NCI-H1048 (cell line): ENCODE measurements at places on chromosomes 12 and 14.

DNA sequence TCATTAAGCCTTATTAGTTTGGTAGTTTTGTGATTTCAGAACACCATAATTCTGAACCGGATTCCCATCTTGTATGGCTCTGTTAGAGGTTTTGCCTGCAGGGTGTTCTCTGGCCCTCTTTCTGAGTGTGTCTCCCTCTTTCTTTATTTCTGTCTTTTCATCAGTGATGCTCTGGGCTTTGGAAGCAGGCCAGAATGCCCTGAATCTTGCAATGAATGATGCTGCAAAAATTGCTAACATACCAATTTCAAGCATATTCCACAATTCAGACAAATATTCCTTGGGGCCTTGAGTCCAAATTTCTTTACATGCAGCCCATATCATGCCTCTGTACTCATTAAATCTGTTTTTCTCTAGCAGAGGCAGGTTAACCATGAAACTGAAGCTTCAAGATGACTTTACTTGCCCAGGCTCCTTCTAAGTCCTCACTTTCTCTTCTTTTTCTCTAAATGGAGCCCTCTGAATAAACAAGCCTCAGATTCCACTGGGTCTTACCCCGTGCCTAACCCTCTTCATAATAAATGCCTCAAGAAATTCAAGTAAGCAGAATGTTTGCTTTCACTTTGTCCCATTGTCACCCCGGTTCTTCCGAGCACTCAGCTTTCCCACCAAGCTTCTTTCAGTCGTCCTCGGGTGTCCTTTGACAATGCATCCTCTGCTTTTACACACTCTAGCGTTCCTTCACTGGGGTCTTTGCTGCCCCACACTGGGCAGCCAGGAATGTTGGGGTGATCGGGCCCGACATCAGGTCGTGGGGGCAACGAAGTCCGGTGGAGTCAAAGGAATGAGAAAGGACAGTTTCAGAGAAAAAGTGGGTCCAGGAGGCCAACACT lies 78.8 kb upstream of the SLC38A4 start:
- no peak for DNase-seq

- no peak for DNase-seq
These were observed 10.0 kb upstream of the PKP2 start for GRCh38 chr12:32906399-32907165.

DNA sequence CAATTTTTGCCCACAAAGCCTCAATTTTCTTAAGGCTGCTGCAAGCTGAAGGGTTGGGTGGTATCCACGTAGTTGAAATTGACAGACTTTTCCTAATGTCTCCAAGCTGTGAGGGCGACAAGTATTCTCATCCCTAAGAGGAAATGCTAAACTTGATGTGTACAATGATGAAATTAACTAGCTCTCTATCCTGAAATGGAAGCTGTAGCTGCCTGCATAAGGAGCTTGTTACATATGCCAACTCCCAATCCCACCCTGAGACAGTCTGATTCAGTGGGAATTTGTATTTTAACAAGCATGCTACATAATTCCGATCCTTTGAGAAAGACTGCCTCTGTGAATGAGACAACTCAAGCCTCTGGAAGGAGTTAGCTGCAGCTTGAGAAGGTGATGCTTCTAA lies 45.7 kb upstream of the MDM1 start:
- DNase-seq = no peak

DNA sequence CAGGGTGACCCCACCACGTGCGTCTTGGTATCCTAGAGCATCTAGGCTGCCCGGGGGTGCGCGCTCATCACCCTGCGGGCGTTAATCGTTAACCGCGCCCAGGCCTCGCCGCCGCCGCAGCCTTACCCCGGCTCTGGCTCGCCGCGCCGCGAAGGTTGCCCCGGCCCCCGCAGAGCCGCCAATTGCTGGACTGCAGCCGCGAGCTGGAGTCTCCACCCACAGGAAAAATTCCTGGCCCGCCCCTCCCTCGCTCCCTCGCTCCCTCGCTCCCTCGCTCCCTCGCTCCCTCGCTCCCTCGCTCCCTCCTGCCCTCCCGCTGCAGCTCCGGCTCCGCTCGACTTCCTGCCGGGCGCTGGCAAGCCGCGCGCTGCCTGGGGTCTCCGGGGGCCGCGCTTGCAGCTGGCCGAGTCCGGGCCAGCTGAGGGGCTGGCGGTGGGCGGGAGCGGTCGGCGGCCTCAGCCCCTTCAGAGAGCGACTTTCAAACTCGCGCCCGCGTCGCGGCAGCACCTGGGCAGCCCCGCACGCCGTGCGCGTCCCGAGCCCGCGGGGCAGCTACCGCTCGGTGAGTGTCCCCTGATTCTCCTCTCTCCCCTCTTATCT lies at the start of gene PLEKHG3:
TSS of gene PLEKHG3 (plus strand) at position 282 of the 600 bp plus-strand sequence. CDS start 23,208 bp downstream, outside the sequence.
- peak; percentile 4 for DNase-seq

DNA sequence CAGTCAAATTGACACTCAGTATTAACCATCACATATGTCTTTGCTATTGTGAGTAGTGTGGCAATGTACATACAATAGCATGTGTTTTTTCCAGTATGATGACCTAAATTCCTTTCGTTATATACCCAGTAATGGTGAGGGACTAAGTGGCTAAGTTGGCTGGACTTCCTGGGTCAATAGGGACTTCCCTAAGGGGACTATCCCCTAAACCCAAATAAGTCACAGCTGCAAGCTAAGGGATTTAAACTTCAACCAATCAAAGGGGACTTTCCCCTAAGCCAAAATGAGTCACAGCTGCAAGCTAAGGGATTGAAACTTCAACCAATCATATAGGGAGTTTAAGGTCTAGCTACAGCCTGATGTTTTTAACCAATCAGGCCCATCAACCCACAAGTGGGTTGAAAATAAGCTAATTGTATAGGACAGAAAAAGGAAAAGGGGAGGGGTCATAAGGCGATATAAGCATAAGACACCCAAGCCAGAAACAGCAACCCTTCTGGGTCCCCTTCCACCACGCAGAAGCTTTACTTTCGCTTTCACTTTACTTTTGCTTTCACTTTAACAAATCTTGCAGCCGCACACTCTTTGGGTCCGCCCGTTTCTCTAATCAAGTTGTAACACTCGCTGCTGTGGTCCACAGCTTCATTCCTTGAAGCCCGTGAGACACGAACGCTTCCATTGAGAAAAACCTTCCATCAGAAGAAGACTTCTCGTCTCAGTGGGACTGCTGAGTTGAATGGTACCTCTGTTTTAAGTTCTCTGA lies 404.4 kb downstream of the FLRT2 start:
- no peak for DNase-seq

GRCh38 chr12:45232756-45233372 lies 17.0 kb downstream of the ANO6 start:
- DNase-seq = no peak

DNA sequence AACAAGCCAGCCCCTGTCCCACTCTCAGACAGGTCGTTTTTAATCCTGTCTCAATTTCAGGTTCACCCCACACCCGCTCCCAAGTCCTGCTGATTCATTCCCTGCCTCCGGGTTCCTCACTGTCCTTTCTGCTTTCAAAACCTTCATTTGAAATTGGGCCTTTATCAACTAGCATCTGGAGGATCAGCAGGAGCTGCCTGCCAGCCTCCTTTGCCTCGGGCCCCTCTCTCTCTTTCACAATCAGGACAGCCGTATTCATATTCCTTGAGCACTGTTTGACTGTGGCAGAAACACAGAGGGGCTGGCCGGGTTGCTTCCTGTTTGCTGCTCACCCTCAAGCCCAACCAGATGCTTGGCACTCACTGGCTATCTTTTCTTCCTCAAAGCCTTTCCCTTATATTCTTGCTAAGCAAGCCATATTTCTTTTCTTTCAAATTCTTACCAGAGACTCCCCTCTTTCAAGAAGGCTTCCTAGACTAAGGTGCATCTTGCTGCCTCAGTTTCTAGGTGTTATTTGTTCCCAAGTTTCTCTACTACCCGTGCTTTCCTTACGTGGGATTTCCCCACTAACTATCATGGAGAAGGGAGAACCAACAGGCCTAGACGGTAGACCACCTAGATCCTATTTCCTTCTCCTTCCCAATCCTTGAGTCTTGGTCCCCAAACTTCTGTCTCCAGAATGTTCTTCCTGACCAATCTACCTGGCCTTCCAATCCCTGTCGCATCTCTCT lies 3.0 kb downstream of the GALNT6 start:
- no peak for DNase-seq

- DNase-seq = no peak
These were observed 4.1 kb upstream of the PLEK2 start for GRCh38 chr14:67416085-67416484.

DNA sequence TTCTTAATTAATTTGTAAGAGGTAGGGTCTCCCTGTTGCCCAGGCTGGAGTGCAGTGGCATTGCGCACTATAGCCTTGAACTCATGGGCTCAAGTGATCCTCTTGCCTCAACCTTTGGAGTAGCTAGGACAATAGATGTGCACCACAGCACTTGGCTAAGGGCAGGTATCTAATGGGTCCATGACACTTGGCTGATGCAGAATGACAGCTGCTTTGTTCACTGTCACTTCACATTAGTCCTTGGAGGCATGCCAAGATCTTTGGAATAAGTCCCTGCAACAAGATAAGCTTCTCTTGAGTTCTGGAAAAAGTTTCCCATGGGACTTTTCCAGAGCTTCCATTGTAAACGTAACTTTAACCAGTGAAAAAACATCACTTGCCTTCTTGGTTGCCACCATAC lies 23.4 kb downstream of the COQ6 start:
- no peak for DNase-seq

DNA sequence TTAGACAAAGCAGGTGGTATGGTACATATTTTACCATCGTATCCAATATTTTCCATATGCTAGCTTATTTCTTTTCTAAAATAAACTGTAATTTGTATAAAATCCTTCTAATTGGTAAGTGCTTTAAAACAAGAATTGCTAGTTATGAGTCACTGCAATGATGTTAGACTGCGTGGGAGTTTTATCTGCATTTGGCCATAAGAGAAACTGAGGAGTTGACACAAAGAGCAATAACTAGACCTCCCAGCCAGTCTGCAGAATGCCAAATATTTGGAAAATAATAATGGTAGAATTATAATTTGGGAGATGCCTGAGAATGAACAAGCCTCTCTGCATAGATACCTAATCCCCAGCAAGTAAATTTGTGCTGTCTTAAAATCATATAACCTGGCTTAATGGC lies 61.7 kb upstream of the PTPRR start:
- no peak for DNase-seq

GRCh38 chr12:38586789-38587188 lies 270.2 kb downstream of the ALG10B start:
- no peak for DNase-seq

- DNase-seq = no peak
These were observed 48.5 kb downstream of the BBS10 start for GRCh38 chr12:76299536-76300296.

DNA sequence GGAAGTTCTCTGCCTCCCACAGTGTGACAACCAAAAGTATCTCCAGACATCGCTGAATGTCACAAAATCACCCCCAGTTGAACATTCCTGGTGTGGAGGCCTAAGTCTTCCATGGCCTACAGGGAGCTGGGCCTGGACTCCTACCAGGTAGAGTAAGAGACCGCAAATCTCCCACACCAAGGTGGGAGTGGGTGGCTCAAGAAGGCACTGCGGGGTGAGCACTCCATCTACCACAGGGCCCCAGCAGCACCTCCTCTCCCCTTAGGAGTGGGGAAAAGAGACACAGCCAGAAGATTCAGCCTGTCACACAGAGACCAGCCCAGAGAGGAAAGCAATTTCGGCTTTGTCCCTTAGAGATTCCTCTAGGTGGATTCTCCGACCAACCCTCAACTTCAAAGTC lies 25.5 kb downstream of the LRTM2 start:
- no peak for DNase-seq

GRCh38 chr12:62021808-62022207 lies 238.4 kb upstream of the USP15 start:
- no peak for DNase-seq

- no peak for DNase-seq
These were observed 383.3 kb downstream of the C12orf75 start for GRCh38 chr12:105713606-105714305.

DNA sequence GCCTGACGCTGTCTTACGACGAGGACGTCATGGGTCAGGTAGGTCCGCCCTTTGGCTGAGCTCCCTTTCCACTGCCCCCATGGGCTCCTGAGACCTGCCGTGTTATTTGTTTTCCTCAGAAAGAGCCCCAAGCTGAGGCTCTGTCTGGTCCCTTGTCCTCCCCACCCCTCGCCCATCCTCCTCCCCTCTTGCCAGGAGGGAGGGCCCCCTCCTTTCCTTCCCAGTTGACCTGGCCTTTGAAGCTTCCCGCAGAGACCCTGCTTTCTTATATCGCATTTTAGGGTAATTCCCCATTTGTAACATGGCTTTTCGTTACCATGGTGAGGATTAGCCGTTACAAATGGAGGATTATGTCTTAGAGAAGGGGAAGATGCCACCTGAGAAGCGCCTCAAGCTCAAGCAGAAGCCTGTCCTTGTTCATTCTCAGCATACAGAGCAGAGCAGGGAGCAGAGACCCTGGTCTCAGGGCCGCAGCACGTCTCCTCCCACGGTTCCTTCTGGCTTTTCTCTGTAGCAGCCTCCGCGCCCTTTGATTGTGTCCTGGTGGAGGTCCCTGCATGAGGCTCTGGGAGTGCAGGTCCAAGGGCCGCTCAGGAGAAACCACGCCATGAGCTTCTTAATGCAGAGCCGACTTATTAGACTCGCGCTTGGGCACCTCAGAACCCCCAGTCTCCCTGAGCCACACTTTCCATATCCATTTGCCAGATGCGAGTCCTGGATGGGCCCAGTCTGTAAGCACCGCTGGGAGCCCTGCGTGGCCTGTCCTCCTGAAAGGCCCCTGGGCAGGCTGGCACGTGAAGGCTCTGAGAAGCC lies 47.2 kb downstream of the UBE3B start:
- no peak for DNase-seq

DNA sequence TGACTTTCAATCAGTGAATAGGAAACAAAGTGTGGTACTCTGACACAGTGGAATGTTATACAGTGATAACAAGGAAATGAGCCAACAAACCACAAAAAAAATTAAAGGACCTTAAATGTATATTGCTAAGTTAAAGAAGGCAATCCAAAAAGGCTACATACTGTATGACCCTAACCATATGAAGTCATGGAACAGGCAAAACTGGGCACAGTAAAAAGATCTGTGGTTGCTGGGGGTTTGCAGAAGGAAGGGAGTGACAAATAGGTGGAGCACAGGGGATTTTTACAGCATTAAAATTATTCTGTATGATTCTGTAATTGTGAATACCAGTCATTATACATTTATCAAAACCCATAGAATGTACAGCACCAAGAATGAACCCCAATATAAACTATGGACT lies 112.6 kb downstream of the KCNC2 start:
- DNase-seq = no peak

DNA sequence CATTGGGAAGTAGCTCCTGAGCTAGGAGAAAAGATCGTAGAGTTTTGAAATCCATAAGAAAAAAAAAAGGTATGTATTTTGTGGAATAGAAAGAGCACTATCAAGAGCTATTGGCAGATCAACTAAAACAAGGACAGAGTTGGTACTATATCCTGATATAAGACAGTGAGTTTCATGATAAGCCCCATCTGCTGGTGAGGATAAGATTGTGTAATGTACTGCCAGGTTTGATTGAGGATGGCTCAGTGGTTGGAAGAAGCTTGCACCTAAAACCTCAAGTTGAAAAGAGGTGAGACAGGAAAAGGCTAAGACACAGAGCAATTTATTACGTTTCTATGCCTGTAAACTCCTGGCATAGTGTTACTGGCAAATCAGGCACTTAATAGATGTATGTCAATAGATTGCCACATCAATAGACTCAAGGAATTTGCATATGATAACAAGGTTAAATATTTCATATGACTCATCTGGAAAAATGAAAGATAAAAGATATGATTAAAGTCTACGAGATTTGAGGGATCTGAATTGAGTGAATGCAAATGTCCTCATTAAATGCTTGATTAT lies 525.6 kb downstream of the FLRT2 start:
- no peak for DNase-seq
